ENCODE measurements at places on chromosomes 16 and 17. TPM values are rescaled to one million over a fixed set of nuclear protein-coding genes. Genes with fewer than 3 reads are reported as not detected.
A peak's percentile ranks its signal among the peaks of the same experiment; 100 is the strongest.

DNA sequence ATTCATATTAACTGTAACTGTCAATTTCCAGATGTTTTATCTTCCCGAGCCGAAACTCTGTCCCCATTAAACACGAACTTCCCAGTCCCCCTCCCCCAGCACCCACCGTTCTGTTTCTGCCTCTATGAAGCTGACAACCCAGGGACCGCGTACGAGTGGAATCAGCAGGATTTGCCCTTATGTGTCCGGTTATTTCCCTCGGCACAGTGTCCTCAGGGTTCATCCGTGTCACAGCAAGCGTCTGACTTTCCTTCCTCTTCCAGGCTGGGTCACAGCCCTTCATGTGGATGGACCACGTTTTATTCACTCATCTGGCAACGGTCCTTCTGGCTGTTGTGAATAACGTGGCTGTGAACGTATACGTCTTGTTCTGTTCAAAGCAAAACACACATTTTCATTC lies 31.3 kb downstream of the METRNL start:
- no peak for DNase-seq

Gene CCL23
- total RNA-seq: not detected

- peak; percentile 96 for DNase-seq
Observed at GRCh38 chr17:75109407-75110233, at the start of gene ARMC7. Gene ARMC7, plus strand, starts transcription at chr17:75109969. Its CDS starts 320 bp downstream, at chr17:75110289.

GRCh38 chr16:50521246-50521900 lies 26.8 kb upstream of the NKD1 start:
- DNase-seq: no peak

Gene MYH4
- not detected for total RNA-seq

DNA sequence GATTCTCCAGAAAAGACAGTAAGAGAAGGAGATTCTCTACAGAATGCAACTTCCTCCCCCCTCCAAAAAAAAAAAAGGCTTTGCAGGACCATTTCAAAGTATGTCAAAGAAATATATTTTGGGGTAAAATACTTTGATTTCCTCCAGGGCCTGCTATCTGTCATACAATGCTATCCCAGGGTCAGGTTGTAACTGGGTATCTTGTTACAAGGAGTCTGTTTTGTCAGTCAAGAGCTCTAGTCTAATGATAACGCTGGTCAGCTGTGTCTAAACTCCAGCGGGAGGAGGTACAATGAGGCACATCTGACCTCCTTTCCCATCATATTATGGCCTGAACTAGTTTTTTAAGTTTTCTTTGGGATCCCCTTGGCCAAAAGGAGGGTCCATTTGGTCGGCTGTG lies 408.4 kb upstream of the CDH5 start:
- no peak for DNase-seq

GRCh38 chr17:79533116-79533515 lies 77.7 kb downstream of the RBFOX3 start:
- no peak for DNase-seq

Gene GDPD3
- total RNA-seq: 0.12 TPM

DNA sequence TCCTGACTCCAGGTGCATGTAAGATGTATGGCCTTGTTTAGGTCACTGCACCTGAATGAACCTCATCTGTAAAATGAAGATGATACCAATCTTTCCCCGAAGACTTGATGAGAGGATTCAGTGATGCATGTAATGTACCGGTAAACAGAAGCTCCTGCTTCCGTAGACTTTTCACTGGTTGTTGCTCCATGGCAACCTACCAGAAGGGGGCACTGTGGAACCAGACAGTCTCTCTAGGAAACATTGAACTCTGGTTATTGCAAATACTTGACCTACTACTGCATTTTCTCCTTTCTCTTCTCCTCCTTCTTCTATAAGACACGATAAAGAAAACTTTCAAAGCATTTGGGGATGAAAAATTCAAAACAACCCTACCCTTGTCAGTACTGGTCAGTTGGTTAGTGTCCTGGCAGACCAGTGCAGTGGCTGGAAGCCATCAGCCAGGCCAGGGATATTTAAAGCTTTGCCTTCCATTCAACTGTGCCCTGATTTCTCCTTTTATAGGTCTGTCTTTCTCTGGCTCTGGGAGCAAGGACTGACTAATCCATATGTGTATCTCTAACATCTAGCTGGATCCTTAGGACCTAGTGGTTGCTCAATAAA lies 667.4 kb upstream of the SALL1 start:
- peak; percentile 74 for DNase-seq

Gene G6PC1
- not detected for total RNA-seq

Gene CACNG5
- total RNA-seq: not detected

GRCh38 chr17:17494870-17495535 lies 1.2 kb downstream of the RASD1 start:
- peak; percentile 77 for DNase-seq

- DNase-seq: no peak
Observed at GRCh38 chr17:76250141-76250540, 9.8 kb upstream of the RNF157 start.

- no peak for DNase-seq
Observed at GRCh38 chr17:7684851-7685532, 2.3 kb downstream of the TP53 start.

Gene CCL17
- not detected for total RNA-seq
